Spinal cord (tissue), 10 donors: ENCODE measurements at places on chromosomes 4 and X. TPM values are rescaled to one million over a fixed set of nuclear protein-coding genes. Genes with fewer than 3 reads are reported as not detected.

Gene MAGED4
- 55.2 TPM for total RNA-seq

Gene SMIM31
- not detected for total RNA-seq

Gene ARSJ
- 3.1 TPM for total RNA-seq

Gene PABPC1L2A
- 4.1 TPM for total RNA-seq

Gene QRFPR
- 1.5 TPM for total RNA-seq

Gene LNX1
- 7.6 TPM for total RNA-seq

Gene PGRMC2
- 27.5 TPM for total RNA-seq

Gene ADAM29
- 1.4 TPM for total RNA-seq

Gene ZDHHC15
- total RNA-seq: 16.0 TPM

Gene GPC4
- total RNA-seq: 8.2 TPM

Gene SHROOM3
- total RNA-seq: 23.3 TPM

Gene C4orf51
- total RNA-seq: not detected

Gene ANK2
- 241 TPM for total RNA-seq

Gene SYNPO2
- 11.7 TPM for total RNA-seq

Gene PCSK1N
- total RNA-seq: 61.4 TPM

Gene EDA
- 6.5 TPM for total RNA-seq

Gene SRPX
- 41.8 TPM for total RNA-seq

Gene POU4F2
- total RNA-seq: 2.5 TPM

Gene PAGE4
- not detected for total RNA-seq

Gene TLR1
- 32.2 TPM for total RNA-seq

Gene MAGEB2
- total RNA-seq: not detected

Gene KIF4A
- 8.8 TPM for total RNA-seq

Gene DCTD
- 43.4 TPM for total RNA-seq

Gene SPANXD
- total RNA-seq: not detected

Gene PTPN13
- 66.3 TPM for total RNA-seq

Gene TMEM35A
- 80.1 TPM for total RNA-seq

Gene KIT
- total RNA-seq: 18.2 TPM

Gene PABPC5
- 9.1 TPM for total RNA-seq

Gene SULT1B1
- 2.0 TPM for total RNA-seq

Gene FHDC1
- 2.5 TPM for total RNA-seq
